ENCODE measurements at places on chromosomes 4 and X.

DNA sequence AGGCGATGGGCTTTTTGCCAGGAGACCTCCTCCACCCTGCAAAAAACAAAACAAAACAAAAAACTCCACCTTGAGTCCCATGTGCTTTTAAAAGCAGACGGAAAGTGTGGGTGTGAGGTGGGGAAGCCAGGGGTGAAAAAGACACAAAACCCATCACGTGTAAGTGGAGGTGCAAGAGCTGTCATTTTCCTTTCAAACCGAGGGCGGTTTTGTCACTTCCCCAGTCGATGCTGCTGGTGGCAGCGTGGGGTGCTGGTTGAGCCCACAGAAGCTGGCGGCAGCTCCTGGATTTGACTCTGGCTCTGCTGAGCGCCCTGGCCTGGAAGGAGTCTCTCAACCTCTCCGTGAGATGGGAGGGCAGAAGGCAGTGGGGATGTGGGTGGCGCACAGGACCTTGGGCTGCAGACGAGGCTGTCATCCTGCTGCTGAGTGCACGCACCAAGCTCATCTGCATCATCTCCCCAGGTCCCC is 110.0 kb downstream of the PSAPL1 start:
- DNase-seq: no peak

DNA sequence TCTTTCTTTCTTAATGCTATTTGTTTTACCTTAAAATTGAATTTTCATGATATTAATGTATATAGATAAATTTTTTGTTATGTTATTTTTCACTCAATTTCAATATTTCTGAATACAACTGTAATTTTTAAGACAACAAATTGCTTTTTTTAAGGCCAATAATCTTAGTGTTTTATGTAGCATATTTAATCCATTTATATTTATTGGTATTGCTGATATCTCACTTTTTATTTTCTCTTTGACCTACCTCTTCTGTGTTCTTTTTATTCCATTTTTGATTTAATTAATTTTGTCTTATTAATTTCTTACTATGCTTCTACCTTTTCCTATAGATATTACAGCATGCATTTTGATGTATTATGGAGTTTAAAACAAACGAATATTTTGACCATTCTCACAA is 460.1 kb upstream of the AGA start:
- no peak for DNase-seq

DNA sequence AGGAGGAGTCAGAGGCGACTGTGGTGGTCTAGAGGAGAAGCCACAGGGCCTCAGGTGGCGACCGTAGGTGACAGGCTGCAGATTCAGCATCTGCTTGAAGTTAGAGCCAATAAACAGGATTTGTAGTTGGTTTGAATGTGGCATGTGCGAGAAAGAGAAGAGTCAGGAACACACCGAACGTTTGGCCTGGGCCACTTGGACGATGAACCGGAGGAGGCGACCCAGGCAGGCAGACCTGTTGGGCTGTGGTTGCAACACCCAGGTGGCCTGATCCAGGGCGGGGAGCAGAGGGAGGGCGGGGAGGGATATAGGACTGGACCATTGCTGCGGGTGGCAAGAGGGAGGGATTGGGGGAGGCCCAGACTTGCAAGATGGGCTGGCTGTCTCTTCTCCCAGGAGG is 10.0 kb upstream of the PSAPL1 start:
- no peak for DNase-seq

GRCh38 chrX:83829874-83830273 is 31.1 kb upstream of the CYLC1 start:
- DNase-seq: no peak

DNA sequence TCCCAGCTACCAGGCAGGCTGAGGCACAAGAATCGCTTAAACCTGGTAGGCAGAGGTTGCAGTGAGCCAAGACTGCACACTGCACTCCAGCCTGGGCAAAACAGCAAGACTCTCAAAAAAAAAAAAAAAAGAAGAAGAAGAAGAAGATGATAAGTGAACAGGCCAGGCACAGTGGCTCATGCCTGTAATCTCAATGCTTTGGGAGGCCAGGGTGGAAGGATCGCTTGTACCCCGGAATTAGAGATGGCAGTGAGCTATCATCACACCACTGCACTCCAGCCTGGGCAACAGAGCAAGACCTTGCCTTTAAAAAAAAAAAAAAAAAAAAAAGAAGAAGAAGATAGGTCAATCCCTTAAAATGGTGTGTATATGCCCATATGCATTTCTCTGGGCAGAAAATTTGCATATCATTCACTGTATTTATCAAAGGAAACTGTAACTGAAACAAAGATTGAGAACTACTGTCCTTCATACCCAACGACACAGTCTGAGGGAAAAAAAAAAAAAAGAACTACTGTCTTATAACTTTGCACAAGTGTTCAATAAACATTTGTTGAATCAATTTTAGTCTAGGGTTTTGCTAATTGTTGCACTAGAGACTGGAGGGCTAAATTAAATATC is 2.3 kb downstream of the RFC1 start:
- DNase-seq: no peak

- no peak for DNase-seq
Observed at GRCh38 chr4:101230801-101231426, 116.4 kb downstream of the PPP3CA start.

DNA sequence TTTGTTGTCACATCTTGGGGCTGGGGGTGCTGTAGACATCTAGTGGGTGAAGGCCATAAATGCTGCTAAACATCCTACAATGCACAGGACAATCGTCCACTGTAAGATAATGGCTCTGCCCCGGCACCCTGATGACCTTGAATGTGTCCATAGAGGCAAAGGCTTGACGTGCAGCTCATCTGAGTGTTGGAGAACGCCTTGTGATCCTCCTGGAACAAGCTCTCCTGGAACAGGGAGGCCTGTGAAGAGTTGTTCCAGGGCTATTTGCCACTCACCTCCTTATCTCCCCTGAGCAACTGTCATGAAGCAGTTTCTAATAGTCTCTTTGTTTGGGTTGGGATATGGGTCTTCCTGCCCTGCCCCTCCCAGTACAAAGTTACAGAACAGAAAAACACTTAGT is 15.2 kb upstream of the PCYT1B start:
- DNase-seq: no peak

DNA sequence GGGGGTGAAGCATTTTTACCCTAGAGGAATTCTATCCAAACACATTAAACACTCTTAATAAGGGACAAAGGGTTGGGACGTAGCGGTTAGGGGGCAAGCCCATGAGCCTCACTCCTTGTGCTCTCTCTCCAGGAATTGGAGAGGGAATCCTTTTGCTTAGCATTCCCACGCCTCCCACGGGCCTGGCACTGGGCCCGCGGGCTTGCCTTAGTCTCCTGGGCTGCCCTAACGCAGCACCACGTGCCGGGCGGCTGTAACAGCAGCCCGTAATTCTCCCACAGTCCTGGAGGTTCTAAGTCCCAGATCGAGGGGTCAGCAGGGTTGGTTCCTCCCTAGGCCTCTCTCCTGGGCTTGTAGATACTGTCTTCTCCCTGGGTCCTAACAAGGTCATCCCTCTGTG is 67.5 kb downstream of the TBL1X start:
- DNase-seq: no peak

GRCh38 chr4:64250488-64250887 is 158.8 kb downstream of the TECRL start:
- DNase-seq: no peak

GRCh38 chr4:38154681-38155588 is 194.7 kb downstream of the PTTG2 start:
- DNase-seq: no peak

DNA sequence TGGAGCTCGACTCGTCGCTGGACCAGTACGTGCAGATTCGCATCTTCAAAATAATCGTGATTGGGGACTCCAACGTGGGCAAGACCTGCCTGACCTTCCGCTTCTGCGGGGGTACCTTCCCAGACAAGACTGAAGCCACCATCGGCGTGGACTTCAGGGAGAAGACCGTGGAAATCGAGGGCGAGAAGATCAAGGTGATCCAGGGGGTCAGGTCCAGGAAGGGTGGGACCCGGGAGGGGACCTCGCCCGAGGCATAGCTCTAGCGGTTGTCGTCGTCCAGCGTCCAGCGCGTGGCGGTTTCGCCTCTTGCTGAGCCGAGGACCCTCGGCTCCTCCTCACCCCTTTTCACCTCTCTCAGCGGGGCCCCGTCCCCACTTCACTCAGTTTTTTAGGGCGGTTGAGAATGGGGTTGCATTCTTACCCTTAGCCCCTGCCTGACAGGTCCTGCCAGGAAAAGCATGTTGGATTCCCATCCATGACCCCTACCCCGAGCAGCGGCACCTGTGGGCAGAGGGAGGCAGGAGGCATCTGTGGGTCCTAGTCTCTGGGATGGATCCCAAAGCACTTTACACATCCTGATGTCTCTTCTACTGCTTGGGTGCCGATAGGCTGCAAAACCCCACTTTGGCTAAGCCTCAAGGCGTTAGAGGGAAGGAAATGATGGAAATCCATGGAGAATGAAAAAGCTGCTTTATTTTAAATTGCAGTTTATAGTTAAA is 524 bp downstream of the RAB33A start:
- peak; percentile 31 for DNase-seq

- DNase-seq: no peak
Observed at GRCh38 chr4:151100531-151100930, 1.1 kb downstream of the RPS3A start.

- no peak for DNase-seq
Observed at GRCh38 chrX:2450681-2451080, 50.1 kb downstream of the DHRSX start.

DNA sequence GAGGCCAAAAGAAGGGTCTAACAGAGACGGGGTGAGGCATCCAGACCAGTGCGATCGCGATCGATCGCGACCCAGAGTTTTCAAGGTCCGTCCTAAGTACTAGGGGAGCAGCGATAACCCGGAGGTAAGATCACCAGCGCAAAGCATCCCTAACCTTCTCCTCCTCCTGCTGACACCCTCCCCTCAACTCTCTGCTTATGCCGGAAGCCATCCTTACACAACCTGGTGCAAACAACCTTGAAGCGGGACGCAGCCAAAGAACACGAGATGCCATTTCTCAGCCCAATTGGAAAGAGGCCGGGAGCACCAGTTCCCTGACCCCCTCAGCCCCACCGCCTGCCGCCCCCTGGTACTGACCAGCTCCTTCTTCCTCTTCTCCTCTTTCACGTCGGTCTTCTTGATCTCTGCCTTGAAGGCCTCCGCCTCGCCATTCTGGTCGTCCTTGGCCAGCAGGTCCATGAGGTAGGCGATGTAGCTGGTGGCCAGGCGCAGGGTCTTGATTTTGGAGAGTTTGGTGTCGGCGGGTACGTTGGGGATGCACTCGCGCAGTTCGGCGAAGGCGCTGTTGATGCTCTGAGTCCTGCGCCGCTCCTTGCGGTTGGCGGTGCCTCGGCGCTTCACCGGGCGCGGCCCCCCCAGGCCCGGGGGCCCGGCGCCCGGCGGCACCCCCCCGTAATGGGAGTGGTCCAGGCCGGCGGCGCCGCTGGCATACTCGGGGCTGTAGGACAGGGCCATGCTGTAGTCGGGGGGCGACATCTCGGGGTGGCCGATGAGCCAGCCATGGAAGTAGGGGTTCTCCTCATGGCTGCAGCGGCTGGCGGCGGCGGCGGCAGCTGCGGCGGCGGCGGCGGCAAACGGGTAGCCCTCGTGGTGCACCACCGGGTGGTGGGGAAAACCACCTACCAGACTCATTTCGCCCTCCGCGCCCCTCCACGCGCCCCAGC is 1.4 kb downstream of the HAND2 start:
- peak; percentile 43 for DNase-seq

DNA sequence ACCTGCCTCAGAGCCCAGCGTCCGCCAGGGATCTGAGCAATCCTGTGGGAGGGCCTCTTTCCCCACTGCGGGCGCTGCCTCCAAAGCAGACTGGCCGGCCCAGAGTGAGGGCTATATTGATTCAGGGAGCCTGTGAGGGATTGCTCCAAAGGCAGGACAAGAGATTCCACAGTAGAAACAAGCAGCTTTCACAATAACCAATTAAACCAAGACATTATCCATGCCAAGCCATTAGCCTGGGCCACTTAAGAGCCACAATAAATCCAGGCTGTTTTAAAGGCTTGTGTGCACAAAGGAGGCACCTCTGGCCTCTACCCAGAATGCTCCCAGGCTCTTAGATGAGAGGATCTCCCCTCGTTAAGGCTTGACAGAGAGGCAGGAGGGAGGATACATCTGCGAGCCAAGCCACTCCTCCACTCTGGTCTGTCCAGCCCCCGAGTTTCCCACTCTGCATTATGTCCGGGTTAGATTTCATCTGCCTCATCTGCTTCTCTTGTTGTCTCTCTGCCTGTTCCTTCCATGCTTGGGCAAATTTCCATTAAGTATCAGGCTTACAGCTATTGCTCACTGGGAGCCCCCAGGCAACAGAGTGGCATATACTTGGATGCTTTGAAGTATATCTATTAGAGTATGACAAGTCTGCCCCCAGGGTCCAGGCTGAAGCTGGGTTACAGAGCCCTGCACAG is 357.9 kb downstream of the UNC5C start:
- DNase-seq: peak; percentile 79

DNA sequence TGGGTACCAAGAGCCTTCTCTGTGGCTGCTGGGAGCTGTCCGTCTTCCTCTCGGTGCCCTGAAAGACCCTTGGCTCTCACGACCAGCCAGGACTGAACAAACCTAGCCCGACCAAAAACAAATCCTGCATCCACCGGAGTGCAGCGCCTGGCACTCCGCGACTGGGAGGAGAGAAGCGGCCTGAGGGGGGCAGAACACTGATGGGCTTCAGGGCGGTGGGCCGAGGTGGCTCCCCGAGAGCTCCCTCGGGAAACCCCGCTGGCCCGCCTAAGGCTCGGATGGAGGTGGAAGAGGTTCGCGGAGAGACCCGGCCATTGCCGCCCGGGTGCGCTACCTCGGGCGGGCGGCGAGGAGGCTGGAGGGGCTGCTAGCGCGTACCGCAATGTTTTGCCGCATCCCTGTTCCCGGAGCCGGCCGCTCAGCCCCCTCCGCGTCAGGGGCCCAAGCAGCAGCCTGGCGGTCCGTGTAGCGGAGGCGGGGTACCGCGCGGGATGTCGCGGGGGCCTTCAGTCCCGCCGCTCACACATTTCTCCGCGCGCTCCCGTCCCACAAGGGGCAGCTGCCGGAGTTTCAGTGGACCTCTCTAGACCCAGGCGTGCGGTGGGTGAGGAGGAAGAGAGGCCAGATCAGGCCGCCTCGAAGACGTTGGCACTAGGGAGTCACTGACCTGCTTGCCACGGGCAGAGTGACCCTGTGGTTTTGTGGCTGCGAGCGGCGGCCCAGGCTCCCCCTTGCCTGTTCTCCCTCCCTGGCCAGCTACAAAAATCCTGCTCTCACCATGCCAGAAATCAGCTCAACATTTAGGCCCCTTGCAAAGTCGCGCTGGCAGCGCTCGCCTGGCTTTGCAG is 2.2 kb downstream of the SLITRK4 start:
- DNase-seq: no peak

GRCh38 chr4:34250562-34250961 is 1993.8 kb downstream of the ARAP2 start:
- no peak for DNase-seq
